ENCODE measurements at places on chromosomes 3 and 15. TPM values are rescaled to one million over a fixed set of nuclear protein-coding genes. Genes with fewer than 3 reads are reported as not detected.

- H3K4me1 ChIP-seq: no peaks in the 10 kb centered on the region
- no peaks in the 10 kb centered on the region for H3K27me3 ChIP-seq
- H3K36me3 ChIP-seq: no peaks in the 10 kb centered on the region
- DNase-seq: no peak
Measured at GRCh38 chr3:188633206-188633605, 479.2 kb downstream of the LPP start.

GRCh38 chr3:139893267-139893962 is 41.6 kb upstream of the CLSTN2 start:
- no peak overlapping the region for H3K4me3 ChIP-seq
- peak; percentile 5 for DNase-seq
- no peaks in the 10 kb centered on the region for H3K4me1 ChIP-seq
- no peak overlapping the region for H3K27ac ChIP-seq
- H3K36me3 ChIP-seq: no peaks in the 10 kb centered on the region

- no peak overlapping the region for H3K4me3 ChIP-seq
- H3K27me3 ChIP-seq: no peaks in the 10 kb centered on the region
- no peaks in the 10 kb centered on the region for H3K36me3 ChIP-seq
- DNase-seq: peak; percentile 35
- H3K27ac ChIP-seq: no peak overlapping the region
Measured at GRCh38 chr3:153291059-153291685, 129.1 kb downstream of the RAP2B start.

DNA sequence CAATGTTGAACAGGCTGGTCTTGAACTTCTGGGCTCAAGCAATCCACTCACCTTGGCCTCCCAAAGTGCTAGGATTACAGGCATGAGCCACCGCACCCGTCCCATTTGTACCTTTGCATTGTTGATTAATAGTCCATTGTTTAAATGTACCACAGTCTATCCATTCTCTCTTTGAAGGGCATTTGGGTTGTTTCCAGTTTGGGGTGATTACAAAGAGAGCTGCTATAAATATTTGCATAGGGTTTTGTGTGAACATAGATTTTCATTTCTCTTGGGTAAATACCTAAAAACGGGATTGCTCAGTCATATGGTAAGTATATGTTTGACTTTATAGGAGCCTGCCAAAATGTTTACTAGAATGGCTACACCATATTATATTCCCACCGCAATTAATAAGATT is 13.7 kb upstream of the PTPRG start:
- H3K27me3 ChIP-seq: no peaks in the 10 kb centered on the region
- no peak overlapping the region for H3K27ac ChIP-seq
- DNase-seq: no peak
- no peaks in the 10 kb centered on the region for H3K4me1 ChIP-seq

GRCh38 chr15:70291305-70292075 is 193.8 kb upstream of the TLE3 start:
- no peak overlapping the region for H3K27ac ChIP-seq
- DNase-seq: no peak
- H3K4me3 ChIP-seq: no peak overlapping the region
- no peaks in the 10 kb centered on the region for H3K36me3 ChIP-seq

DNA sequence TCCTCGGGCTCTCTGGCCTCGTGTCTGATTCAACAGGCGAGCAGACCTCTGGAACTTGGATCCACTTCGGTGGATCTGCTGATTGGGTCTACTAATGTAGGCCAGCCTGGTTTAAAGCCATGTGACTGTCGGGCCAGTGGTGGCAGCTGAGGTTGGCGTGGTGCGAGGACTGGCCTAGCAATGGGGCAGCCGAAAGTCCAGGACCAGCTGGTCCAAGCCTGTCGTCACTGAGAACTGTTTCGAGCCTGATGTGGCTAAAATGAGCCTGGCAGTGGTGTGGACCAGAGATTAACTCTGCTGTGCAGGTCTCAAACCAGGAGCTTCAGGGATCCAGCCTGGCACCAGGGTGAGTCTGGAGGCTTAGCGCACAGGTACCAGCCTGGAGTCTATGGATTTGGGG is 56.4 kb upstream of the ROBO1 start:
- no peak overlapping the region for H3K4me3 ChIP-seq
- H3K36me3 ChIP-seq: no peaks in the 10 kb centered on the region
- H3K4me1 ChIP-seq: no peaks in the 10 kb centered on the region
- H3K27me3 ChIP-seq: no peaks in the 10 kb centered on the region
- no peak for DNase-seq
- no peak overlapping the region for H3K27ac ChIP-seq

GRCh38 chr15:70192041-70192440 is 94.3 kb upstream of the TLE3 start:
- H3K36me3 ChIP-seq: no peaks in the 10 kb centered on the region
- H3K4me1 ChIP-seq: no peaks in the 10 kb centered on the region
- no peak overlapping the region for H3K4me3 ChIP-seq
- DNase-seq: no peak
- no peak overlapping the region for H3K27ac ChIP-seq
- peaks cover 71% of the 10 kb centered on the region for H3K27me3 ChIP-seq

GRCh38 chr3:114691871-114692270 is 398.0 kb downstream of the TIGIT start:
- no peak overlapping the region for H3K4me3 ChIP-seq
- no peak overlapping the region for H3K27ac ChIP-seq
- DNase-seq: no peak
- no peaks in the 10 kb centered on the region for H3K4me1 ChIP-seq
- no peaks in the 10 kb centered on the region for H3K36me3 ChIP-seq

DNA sequence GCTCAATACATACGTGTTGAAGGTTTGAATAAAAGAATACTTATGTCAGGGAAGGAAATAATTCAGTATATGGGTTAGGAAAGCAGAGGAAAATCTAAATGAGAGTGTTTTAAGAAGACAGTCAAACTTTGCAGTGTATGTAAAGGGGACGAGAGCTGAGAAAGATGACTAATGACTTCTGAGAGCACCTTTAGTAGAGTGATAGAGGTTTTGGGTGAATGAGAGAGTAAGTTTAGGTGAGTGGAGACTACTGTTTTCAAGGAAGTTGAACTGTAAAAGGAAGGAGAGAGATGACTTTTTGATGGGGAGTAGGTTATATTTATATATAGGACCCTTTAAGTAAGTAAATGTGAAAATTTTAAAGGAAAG is 9.4 kb downstream of the TBC1D23 start:
- no peaks in the 10 kb centered on the region for H3K36me3 ChIP-seq
- no peak overlapping the region for H3K4me3 ChIP-seq
- H3K27me3 ChIP-seq: no peaks in the 10 kb centered on the region
- DNase-seq: no peak
- H3K4me1 ChIP-seq: no peaks in the 10 kb centered on the region

DNA sequence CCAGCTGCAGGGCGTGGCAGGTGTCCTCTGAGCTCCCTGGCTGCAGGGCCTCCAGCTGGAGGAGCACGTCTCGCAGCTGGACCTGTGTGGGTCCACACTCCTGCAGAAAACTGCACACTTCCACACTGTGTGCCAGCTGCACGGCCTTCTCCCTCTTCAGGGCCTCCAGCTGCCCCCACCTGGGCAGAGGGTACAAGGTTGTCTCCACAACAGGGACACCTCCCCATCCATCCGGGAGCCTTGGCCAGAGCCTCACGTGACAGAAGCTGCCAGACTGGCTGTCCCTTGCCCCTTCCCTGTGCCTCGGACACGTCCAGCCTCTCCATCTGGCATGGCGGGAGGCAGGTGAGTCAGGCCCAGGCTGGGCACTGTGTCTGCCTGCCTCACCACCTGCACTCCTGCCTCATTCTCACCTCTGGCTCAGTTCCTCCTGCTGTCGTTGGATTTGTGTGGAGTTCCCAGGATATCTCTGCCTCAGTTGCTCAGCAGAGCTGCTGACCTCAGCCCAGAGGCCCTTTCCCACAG is 14.5 kb downstream of the SPTBN5 start:
- no peak overlapping the region for H3K4me3 ChIP-seq
- H3K36me3 ChIP-seq: no peaks in the 10 kb centered on the region
- peaks cover 20% of the 10 kb centered on the region for H3K4me1 ChIP-seq

Gene TRPM1
- not detected for total RNA-seq

Gene GUCA1C
- not detected for total RNA-seq

Gene AMOTL2
- total RNA-seq: 103 TPM

Gene SHC4
- 1.5 TPM for total RNA-seq

Gene C3orf22
- not detected for total RNA-seq

Gene MYD88
- 2.1 TPM for total RNA-seq

Gene SMCO1
- total RNA-seq: 0.45 TPM

Gene CORO2B
- 2.9 TPM for total RNA-seq

Gene CP
- not detected for total RNA-seq

Gene KIF15
- 1.4 TPM for total RNA-seq

Gene ABI3BP
- total RNA-seq: 0.54 TPM

Gene ARPIN
- 19.4 TPM for total RNA-seq

Gene ADGRG7
- total RNA-seq: 46.5 TPM

Gene SLC28A2
- total RNA-seq: not detected

All from cardiac muscle cell (in vitro differentiated cells and primary cell).